ENCODE measurements at places on chromosomes 1 and 21.

GRCh38 chr1:209457401-209458125, 126.0 kb upstream of the CAMK1G start:
- no peak for DNase-seq

DNA sequence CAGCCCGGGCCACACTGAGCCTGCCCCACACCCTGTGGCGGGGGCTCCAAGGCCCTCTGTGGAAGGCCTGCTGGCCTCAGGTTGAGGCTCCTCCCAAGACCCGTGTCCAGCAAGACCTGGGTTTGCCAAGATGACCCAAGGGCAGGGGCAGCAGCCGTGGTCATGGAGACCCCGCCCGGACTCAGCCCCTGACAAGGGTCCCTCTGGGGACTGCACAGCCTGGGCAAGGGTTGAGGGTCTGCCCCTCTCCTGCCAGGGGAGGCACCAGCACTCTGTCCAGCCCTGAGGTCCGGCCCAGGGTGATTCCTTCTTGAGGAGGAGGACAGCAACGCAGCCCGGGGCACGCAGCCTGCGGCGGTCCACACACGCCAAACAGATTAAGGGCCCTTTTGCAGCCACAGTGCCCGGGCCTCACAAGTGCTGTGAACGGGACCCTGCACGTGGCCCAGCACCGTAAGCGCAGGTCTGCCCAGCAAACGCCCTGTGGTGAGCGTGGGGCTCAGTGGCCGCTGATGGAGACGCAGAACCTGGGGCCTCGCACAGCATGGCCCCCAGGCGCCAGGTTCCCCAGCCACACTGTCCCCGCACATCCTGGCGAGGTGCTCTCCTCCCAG, 3.4 kb downstream of the SPATC1L start:
- no peak for DNase-seq

DNA sequence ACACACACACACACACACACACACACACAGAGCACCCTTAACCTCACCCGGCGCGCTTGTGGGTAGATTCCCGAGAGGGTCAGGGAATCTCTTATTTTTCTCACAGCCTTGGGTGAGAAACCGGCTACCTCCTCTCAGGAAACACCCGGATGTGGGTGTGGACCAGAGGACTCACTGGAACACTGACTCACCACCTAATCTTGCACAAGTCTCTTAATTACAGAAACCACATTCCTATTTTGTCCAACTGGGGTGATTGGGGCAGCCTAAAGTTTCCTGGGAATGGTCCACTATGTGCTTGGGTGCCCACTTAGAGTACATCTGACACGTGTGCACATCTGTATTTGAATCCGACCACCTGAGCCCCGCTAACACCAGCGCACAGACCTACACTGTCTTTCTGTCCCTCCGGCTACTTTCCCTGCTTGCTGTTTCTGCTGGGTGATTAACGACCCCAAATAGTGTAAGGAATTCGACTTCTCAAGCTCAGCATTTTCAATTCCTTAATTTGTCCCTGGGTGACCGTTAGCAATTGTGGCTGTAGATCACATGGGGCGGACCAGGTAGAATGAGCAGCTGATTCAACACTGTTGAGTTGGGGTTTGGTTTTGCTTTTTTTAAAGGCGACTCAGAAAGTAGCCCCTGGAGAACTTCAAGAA, 14.0 kb upstream of the TBX15 start:
- peak; percentile 21 for DNase-seq

DNA sequence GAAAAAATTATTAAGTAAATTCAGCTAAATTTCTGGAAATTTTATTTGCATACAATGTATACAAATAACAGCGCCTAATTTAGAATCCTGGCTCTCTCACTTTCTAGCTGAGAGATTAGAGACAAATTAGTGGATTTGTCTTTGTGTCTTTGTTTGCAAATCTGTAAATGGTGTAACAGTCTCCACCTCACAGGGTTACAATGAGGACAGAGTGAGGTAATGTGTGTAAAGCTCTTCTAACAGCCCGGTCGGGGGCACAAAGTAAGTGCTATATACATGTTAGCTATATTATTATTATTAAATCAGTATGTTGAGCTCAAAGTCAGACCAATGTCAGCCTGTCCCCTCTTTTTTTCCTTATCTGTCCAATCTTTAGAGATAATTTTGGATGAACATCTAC, 5.0 kb upstream of the ADAMTSL4 start:
- DNase-seq = no peak

DNA sequence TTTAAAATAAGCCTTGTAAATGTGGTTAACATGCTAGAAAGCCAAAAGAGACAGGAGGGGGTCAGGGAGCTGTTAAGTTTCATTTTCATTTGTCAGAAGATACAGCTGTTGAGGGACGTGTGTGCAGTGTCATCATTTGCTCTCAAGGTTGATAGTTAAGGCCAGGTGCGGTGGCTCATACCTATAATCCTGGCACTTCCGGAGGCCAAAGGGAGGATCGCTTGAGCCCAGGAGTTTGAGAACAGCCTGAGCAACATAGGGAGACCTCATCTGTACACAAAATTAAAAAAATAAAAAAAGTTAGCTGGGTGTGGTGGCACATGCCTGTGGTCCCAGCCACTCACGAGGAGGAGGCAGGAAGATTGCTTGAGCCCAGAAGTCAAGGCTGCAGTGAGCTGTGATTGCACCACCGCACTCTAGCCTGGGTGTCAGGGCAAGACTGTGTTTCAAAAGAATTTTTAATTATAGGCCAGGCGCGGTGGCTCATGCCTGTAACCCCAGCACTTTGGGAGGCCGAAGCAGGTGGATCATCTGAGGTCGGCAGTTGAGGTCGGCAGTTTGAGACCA, 22.7 kb downstream of the ZBTB8OS start:
- DNase-seq = no peak

DNA sequence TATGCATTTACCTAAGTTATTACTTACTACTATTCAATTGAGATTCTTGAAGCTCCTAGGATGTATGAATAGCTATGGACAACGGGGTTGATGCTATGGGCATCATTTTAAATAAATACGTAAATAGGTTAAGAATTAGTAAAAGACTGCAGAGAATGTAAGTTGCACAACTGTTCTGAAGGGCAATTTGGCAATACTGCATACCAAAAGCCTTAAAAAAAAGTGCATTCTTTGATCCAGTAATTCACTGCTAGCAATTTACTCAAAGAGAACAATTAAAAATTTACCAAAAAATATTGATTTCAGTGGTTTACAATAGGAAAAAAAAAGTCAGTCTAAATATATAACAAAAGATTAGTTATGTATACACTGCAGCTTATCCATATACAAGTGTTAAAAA, 3.5 kb downstream of the ARPC5 start:
- no peak for DNase-seq

GRCh38 chr21:21715266-21715969, 717.2 kb downstream of the NCAM2 start:
- DNase-seq = no peak

DNA sequence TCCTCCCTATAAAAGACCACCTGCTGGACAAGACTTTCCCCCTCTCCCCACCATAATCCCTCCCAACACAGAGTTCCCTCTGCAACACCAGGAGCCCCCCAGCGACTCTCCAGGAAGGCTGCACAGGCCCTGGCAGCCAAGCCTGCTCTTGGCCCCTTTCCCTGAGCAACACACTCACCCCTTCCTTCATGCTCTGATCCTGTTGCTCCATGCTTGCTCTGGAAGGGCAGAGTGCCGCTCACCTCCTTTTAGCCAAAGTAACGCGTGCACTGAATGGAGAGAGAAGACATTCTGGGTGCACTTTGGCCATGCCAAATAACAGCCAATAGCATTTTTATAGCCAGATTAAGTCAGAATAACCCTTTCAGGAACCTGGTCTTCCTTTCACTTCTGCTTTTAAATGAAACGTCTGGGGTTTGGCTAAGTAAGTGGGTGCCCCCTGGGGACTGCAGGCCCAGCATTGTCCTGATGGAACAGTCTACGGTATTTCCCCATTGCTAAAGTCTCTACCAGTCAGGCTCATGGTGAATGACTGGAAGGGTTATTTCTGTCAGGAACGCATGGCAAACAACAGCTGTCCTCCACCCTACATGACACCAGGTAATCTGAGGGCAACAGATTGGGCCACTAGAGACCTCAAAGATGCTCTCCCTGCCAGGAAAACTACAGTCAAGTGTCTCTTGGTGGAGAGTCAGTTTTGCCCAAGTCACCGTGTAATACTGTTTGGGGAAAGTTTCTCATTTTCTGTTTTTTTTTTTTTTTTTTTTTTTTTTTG, at the start of gene SLC2A5:
TSS of gene SLC2A5 (minus strand) at position 310 of the 775 bp plus-strand sequence. CDS start at position 211, 99 bp downstream.
- peak; percentile 90 for DNase-seq

GRCh38 chr1:47678464-47678980, 240.7 kb downstream of the FOXD2 start:
- no peak for DNase-seq

DNA sequence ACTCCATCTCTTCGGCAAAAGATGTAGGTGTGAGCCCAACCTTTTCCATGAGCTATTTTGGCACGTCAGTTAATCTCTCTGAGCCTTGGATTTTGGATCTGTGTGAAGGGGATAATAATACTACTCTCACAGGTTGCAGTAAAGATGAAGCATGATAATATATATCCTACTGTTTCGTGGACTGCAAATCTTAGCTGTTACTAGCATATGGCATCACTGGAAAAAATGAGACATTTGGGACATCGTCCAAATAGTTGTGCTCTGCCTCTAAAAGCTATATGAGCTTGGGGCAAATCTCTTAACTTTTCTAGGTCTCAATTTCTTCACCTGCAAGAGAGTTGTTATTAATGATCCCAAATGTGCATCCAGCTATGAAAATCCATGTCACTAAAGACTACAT, 147.4 kb upstream of the ZRANB2 start:
- DNase-seq = no peak

DNA sequence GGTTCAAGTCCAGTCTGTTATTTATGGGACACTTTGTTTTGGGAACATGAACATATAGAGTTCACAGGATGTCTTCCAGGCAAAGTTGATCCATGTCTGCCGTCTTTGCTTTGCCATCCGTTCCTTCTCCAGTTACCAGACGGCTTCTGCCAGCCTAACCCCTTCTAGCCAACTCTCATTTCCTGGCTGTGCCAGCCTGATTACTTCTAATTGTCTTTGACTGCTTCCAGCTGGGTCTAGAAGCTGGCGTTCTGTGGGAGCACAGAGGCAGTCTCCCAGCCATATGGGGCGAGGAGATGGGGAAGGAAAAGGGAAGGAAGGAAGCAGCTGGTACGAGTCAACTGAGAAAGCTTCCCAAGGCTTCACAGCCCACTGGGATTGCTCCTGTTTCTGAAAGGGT, 3.1 kb upstream of the HUNK start:
- DNase-seq = no peak

- DNase-seq = no peak
Observed at GRCh38 chr1:27330786-27331185, 8.8 kb downstream of the TMEM222 start.

GRCh38 chr1:93991271-93991670, 82.0 kb upstream of the GCLM start:
- peak; percentile 36 for DNase-seq

DNA sequence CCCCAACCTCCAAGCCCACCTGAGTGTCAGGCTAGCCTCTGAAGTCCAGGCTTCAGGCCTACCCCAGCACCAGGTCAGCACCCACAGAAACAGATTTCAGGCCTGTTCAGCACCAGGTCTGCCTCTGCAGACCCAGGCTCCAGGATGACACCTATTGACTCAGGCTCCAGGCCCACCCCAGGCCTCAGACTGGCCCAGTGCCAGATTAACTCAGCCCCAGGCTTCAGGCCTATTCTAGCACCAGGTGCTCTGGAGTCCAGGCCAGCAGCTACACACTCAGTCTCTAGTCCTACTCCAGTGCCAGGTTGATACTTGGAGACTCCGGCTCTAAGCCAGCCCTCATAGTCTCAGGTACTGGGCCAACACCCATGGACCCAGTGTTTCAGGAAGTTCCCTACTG, 541.7 kb upstream of the PBX1 start:
- DNase-seq = no peak

DNA sequence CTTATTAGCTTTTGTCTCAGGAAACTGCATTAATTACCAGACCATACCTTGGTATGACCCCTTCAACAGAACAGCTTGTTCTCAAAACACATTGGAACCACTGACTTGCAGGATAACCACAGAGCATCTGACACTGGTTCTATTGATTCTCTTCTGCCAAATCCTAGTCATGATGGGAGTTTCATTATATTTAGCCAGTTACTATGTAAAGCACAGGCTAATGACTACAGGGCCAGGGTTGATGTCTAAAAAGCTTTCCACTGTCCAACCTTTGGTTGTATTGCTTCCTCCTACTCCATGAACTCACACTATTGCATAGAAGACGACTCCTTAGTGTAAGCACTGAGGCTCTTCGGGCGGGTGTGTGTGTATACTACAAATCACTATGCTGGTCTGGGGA, 3.8 kb downstream of the STMN1 start:
- no peak for DNase-seq

DNA sequence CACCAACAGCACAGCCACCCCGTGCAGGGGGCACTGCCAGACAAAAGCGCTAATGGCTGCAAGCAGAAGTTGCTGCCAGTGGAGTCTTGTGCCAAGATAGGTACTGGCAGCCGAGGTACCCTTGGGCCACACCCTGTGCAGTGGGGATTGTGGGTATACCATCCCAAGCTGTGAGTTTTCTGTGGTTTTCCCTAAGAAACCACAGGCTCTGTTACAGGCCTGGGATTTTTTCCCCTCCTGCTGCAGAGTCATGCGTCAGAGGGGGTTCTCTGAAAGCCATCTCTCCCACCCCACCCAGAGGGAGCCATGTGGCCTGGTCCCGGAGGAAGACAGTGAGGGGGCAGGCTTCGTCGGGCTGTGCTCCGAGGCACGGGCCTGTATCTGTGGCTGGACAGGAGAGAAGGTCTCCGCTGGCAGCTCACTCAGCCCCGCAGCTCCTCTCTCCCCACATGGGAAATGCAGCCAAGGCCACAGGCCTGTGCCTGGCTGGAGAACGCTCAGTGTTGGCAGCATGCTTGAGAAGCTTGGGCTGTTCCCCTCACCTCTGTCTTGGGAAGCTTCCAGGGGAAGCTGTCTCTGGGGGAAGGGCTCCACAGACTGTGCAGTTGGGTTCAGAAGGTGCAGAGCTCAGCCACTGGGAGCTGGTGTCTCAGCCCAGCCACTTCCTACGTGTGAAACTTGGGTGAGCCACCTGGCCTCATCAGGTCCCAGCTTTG, 42.5 kb downstream of the NEK2 start:
- peak; percentile 18 for DNase-seq

DNA sequence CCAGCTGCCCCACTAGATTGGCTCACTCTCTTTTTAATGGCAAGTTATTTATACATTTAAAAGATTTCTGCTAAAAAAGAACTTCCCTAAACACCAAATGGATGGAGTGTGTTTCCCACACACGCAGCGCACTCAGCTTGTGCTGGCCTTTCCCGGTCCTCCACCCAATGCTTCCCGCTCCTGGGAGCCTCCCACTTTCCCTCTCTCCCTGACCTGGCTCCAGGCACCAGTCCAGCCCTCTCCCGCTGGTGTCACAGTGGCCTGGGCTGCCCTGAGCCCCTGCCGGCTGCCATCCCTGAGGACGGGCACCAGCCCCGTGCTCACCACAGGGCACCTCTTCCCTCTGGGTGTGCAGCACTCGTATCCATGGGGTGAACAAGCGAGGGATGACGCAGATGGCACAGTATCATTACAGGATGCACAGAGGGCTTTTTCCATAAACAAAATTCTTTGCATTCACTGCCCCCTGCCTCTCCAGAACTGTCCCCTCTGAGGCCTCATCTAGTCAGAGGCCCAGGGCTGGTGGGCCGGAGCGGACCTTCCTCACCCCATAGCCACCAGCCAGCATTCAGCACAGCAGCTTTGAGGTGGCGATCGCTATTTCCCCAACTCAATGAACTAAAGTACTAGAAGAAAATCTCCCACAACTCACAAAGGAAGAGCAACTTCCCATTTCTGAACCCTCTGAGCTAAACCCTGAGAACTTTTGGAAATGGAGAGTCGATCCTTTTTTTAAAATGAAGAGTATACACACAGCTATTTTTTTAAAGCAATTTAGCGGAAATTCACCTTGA, 68.5 kb downstream of the SLC37A1 start:
- no peak for DNase-seq

- DNase-seq = no peak
Observed at GRCh38 chr1:175417316-175417715, 224.7 kb upstream of the KIAA0040 start.

All from inflammatory macrophage (primary cell).